ENCODE measurements at places on chromosomes 13 and 19. TPM values are rescaled to one million over a fixed set of nuclear protein-coding genes. Genes with fewer than 3 reads are reported as not detected.

CEBPA gene
- total RNA-seq, result 2.1 TPM

DNA sequence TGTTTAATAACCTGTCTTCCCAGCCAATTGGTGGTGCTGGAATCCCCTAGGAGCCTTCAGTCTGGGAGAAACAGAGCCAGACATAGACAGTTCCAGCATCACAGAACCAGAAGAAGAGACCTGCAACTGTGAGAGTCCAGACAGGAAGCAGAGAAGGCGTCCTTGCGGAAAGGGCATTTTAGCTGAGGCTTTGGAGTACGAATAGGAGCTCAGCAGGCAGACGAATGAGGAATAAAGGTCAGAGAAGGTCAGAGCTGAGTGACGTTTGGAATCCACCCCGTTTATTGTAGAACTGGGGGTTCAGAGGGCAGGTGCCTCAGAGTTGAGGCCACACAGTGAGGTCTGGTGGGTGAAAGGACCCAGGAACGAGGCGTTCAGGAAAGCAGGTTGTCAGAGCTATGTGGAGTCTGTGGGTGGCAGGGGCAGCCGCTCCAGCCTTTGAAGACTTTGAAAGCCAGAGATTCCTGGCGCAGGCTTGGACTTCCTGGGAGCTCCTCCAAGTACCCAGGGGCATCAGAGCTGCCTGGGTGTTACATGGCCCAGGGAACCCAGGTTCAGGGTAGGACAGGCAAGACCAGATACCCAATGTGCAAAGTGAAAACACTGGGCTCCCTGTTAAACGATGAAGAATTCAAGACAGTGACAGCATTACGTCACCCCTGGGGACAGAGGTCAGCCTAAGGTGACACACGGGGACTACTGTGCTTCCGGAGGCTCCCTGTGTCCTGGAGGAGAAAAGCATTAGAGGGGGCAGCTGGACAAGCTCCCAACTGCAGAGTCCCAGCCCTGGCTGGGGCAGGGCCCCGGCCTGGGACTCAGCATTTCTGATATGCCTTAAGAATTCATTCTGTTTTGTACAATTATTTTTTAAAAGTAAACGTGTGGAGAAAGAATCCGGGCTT lies 5.5 kb downstream of the ARRDC2 start:
- no peak for DNase-seq

GRCh38 chr19:55516878-55517620 lies 19.9 kb downstream of the SBK2 start:
- DNase-seq, result peak; percentile 88

DNA sequence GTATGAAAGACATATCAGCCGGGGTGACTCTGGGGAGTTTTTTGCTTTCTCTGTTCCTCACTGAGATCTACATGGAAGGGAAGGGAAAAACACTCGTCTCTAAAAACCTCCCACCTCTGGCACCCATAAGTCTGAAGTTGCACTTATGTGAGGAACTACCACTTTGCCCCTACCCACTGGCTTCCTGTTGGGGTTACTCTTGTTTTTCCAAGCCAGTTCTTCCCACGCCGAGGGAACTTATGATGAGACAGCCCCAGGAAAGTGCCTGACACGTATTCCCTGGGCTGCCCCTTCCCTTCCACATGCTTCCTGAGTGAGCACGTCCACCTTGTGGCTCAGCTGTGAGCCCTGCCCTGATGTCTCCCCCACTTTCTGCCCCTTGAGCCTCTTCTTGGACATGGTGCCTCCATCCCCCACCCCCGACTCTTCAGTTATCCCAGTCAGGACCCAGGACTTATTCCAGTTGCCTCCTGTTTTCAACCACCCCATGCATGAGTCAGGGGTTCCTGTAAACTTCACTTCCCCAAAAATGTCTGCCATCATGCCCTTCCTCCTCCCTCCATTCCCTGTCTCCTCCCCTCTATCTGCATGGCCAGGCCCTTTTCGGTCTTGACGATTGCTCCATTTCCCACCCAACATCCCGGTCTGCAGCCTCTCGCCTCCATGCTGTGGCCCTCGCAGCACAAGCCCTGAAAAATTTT lies 5.1 kb upstream of the SIGLEC7 start:
- DNase-seq, result no peak
